Stimulated activated CD4-positive, alpha-beta T cell treated with anti-CD3 and anti-CD28 coated beads, Interleukin-4, amount 100 ng/mL, for 4 hours (primary cell): ENCODE measurements at places on chromosomes 4 and X.

DNA sequence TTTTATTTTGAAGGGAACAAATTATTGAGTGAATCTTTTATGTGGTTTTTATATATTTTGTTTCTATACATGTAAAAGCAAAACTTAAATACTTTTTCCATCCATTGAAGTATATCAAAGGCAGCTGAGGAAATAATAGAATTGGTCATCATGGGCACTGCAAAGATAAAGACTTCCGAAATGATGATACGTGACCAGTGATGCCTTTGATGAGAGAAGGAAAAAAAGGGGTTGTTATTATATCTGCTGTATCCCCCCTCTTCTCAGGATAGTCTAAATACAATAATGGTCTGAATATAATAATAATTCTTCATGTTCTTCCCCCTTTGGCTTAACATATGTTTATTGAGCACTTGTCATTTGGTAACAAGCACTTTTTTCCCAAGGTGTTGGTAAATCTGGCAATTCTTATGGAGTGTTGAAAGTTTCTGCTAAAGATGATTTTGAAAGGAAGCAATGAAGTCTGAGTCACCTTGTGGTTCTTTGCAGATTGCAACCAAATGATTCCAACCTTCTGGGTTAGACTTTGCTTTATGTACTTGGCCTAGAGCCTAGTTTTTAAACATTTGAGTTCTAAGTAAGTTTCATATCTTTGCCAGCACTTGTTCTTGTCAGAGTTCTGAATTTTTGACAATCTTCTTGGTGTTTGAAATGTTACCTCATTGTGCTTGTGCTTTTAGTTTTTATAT is 60.8 kb downstream of the USP9X start:
- no peak for DNase-seq

- no peak for DNase-seq
These were observed 308.8 kb downstream of the TEX13C start for GRCh38 chrX:125628435-125628834.

- no peak for DNase-seq
These were observed 1.0 kb upstream of the AASDH start for GRCh38 chr4:56388306-56388705.

- DNase-seq: no peak
These were observed 8.7 kb upstream of the SLC25A4 start for GRCh38 chr4:185134307-185134869.

DNA sequence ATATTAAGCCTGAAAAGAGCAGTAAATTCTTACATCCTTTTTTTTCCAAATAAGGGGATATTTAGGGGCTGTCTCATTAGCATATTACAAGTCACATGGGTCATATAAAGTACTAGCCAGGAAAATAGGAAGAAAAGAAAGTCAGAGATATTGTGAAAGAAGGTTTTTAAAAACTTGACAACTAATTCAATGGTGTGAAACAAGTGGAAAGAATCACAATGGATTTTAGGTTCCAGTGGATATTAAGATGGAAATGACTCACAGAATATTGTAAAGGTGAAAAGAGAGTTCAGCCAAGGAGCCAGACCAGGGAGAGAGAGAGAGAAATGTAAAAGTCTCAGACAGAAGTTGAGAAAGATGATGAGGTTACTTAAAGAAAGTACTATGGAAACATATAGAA is 297.2 kb downstream of the IQCM start:
- no peak for DNase-seq

DNA sequence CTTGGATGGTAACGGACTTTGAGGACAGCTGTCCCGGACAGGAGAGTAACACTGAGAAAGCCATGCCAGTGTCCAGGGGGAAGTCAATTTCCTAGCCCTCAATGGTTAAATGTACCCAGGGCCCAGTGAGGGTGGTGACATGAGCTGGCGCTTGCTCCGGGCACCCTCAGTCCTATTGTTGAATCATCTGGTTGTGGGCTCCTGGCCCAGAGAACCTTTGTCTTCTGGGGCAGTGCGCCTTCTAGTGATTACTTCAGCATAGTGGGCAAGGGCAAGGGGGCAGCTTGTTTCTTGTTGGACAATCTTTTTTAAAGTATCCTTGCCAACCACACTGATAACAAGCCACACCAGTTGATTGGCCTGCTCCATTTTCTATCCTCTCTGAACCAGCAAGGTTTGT is 30.9 kb upstream of the TRPC5 start:
- no peak for DNase-seq

DNA sequence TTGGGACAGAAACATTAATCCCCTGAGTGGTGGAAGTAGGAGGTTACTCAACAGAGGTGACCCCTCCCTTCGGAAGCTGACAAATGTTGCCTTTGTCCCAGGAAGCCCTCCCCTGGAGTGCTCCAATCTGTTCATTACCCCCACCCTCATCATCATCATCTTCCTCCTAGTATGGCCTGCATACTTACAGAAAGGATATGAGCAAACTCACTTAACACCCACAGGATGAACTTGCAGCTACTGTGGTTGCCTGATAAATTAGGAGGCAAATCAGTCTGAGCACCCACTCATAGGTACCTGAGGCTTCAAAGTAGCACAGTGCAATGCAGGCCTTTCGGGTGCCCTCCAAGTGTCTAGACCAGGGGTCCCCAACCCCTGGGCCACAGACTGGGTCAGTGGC is 236.7 kb upstream of the GATB start:
- DNase-seq: no peak

DNA sequence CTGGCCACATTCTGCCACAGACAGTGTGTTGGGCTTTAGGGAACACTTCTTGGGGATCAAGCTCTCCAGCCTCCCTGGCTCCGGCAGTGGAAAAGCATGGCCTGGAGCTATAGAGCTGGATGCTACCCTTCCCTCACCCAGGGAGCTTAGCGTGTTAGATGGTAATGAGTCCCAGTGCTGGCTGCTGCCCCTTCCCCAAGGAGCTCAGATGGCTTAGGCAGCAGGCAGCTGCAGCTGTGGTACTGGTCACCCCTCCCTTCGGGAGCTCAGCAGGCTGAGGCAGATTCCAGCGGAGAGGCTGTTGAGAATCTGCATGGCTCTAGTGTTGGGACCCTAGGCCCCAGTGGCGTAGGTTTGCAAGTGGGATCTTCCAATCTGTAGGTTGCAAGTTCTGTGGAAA is 19.5 kb downstream of the TMEM144 start:
- DNase-seq: no peak

GRCh38 chr4:83266689-83267088 is 17.9 kb downstream of the COQ2 start:
- no peak for DNase-seq

DNA sequence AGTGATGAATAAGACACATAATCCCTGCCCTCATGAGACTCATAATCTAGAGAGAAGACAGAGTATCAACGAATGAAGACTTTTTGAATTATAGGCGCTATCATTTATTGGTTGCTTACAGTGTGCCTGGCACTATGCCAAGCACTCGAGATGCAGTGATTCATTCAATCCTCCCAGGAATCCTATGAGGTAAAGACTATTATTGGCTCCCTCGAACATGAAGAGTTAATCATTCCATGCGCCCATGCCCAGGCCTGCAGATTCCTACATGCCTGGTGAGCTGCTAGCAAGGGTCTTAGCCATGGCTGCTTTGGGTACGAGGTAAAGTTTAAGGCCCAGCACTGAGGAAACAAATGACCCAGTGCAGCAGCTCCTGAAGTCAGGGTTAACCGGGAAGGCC is 47.0 kb downstream of the TEX13B start:
- no peak for DNase-seq

DNA sequence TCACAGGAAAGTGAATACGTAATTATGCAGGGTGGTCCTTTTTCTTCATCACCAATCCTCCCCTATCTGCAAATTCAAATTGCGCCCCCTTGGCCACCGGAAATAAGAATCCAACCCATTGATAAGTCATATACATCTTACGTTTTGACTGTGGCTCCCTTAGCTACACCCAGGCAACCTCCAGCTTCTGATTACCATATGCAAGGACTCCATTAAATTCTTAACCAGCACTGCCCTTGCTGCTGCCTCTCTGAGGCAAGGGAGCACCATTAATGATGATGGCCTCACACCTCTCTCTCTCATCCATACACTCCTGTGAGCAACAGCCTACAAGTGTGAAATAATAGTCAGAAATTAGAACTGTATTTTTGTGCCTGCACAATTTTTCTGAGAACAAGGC is 106.0 kb upstream of the NOCT start:
- no peak for DNase-seq

DNA sequence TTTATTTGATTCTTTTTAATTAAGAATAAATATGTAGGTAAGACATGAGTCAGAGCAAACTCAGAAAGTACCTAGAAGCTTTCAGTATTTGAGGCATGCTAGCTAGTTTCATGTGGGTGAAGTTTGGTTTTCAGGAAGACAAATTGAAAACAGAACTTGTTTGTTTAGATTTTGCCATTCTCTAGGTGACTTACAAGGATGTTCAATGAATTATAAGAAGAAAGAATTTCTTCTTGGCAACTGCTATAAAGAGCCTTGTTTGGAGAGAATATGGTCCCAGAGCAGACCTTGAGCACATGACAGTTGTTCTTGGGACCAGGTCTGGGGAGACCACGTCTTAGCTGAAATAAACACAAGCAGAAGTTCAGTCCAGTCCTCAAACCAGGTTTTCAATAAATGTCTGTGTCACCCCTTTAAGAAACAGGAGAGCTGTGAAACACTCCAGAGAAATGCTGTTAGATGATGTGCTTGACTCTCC is 38.0 kb upstream of the IL21 start:
- DNase-seq: no peak

DNA sequence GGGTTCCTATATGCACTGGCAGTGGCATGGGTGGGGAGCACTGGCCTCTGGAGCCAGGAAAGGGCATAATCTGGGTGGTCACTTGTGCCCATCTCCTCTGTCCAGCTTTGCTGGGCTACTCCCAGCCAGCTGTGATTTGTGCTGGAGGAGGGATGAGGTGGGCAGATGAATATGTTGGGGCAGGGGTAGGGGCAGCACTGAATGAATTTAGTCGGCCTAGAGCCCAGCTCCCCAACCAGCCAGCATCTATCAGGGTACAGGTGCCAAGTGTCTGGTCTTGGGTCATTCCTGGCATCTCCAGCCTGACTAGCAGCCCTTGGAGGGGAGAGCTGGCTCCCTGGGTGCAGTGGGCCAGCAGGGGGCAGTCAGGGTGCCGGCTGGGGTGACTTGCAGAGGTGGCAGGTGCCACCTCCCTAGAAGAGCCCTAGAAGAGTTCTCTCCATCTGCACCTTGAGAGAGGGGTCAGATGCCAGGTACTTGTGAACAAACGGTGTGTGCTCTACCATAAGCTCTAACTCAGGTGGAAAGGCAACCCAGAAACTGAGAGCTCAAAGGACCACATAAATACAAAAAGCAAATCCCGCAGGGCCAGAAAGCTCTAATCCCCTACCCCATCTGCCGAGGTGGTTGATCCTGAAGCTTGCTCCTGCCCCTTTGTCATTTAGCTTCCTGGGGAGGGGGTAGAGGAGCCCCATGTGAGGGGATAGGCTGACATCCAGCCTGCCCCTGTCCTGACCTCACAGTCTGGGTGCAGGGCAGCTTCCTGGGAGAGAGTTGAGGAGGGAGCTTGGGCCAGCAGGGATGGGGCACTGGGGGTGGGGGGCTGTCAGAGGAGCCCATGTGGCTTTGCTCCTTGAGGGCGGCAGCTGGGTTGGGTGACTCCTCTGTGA is 2.2 kb downstream of the SORCS2 start:
- no peak for DNase-seq

DNA sequence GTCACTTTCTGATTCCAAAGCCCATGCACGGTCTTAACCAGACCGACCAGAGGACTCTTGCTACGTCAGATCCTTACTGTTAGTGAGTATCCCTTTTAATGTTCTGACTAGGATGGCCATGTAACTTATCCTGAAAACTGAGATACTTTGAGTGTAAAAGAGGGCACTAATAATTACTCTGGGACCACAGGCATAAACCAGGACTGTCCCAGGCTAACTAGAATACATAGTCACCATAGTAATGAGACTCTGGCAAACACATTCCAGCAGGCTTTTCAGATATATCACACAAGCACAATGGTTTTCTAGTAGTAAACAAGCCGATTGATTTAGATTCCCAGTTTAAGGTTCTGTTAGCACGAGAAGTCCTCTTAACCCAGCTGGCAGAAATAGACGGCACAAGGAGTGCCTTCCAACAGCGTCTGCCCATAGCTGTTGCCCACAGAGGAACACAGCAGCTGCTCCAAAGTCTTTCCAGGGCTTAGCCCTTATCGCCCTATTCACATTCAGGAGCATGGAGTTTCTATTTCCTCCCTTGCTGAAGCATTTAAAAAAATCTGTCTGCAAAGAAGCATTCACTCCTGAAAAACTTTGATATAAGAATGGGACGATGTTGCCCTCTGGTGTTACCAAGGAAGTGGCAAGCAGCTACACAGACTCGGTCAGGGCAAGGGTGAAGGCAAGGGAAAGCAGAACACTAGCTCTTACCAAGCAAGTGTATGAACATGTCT is 92.4 kb downstream of the CXCL13 start:
- no peak for DNase-seq

GRCh38 chr4:3286335-3287175 is 6.3 kb upstream of the RGS12 start:
- no peak for DNase-seq

GRCh38 chr4:22794732-22795131 is 102.0 kb downstream of the GBA3 start:
- DNase-seq: no peak

GRCh38 chr4:108240366-108240765 is 71.6 kb upstream of the LEF1 start:
- DNase-seq: no peak

- no peak for DNase-seq
These were observed 186.2 kb upstream of the CPXCR1 start for GRCh38 chrX:88560673-88561330.

DNA sequence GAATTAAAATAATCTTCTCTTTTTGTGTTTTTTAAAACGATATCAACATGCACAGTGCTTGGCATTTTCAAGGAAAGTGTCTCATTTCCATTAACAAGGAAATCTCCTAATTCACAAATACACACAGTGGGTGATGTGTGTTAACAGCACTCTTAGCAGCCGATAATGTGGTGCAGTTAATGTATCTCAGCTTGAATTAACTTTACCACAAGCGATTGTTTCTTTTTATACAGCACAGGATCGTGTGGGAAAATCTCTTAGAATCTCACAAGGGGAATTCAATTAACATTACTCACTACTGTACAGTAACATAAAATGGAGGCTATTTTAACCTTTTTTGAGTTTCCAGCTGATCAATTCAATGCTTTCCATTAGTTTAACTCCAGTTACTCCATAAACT is 1841.9 kb downstream of the STIM2 start:
- no peak for DNase-seq

DNA sequence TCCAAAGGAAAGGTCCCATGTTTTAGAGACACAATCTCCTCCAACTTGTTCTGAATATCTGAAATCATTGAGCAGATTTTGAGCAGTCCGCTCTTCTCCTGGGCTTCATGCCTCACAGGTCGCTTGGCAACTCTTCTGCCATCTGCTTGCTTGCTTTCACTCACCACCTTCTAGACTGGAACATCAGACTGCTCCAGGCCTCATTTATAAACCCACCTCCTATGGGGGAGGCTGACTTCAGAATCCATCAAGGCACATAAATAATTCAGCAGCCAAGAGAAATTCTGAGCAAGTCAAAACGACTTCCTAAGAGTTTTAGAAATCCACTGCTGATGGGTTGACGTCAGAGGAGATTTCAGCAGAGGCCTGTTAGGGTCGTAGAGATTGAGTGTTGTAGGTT is 64.1 kb downstream of the FAM184B start:
- DNase-seq: no peak
